ENCODE measurements at places on chromosomes 16 and 17.
A peak's percentile ranks its signal among the peaks of the same experiment; 100 is the strongest.

DNA sequence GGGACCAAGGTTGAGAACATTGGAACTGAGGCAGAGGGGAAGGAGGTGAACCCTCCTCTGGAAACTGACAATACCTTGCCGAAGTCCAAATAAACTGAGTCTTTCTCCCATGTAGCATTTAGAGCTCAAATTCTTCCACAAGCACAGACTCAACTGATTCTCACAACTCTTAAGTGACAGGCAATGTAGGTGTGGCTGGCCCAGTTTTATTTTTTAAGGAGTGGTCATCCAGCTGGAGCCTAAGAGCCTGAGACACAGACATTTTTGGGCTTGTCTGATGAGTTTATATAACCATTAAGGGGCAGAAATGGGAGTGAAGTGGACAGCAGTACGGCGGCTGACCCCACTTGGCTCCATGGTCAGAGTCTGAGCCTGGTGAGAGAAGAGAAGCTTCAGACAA is 10.8 kb downstream of the RCVRN start:
- DNase-seq: no peak

GRCh38 chr17:10268005-10268404 is 69.6 kb upstream of the GAS7 start:
- no peak for DNase-seq

- no peak for DNase-seq
These were observed 20.2 kb downstream of the CDK5RAP3 start for GRCh38 chr17:47990962-47991731.

- DNase-seq: no peak
These were observed 849 bp upstream of the SOX15 start for GRCh38 chr17:7590743-7591142.

GRCh38 chr16:711548-712320 is 3.2 kb upstream of the METRN start:
- peak; percentile 44 for DNase-seq

DNA sequence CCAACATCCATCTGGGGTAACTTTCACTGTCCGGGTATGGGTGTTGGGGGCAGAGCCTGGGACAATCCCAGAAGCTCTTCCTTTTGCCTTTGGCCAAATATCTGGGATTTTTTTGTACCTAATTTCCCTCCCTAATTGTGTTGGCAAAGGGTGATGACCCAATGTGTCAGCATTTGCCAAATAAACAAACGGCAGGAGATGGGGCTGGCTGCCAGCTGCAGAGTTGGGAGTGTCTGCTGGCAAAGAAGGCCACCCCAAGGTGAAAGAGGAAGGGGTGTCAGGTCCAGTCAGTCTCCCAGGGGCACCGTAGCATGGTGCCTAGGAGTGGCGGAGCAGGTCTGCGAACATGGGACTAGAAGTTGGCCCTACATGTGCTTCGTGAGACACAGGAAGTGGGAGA is 73.0 kb downstream of the SLC6A2 start:
- DNase-seq: no peak

GRCh38 chr17:15510361-15510760 is 42.9 kb upstream of the CDRT4 start:
- no peak for DNase-seq

GRCh38 chr16:57536306-57537193 is at the start of gene CCDC102A:
TSS of gene CCDC102A (minus strand) at chr16:57536571. CDS start at chr16:57529177, 7,394 bp downstream.
- no peak for DNase-seq

DNA sequence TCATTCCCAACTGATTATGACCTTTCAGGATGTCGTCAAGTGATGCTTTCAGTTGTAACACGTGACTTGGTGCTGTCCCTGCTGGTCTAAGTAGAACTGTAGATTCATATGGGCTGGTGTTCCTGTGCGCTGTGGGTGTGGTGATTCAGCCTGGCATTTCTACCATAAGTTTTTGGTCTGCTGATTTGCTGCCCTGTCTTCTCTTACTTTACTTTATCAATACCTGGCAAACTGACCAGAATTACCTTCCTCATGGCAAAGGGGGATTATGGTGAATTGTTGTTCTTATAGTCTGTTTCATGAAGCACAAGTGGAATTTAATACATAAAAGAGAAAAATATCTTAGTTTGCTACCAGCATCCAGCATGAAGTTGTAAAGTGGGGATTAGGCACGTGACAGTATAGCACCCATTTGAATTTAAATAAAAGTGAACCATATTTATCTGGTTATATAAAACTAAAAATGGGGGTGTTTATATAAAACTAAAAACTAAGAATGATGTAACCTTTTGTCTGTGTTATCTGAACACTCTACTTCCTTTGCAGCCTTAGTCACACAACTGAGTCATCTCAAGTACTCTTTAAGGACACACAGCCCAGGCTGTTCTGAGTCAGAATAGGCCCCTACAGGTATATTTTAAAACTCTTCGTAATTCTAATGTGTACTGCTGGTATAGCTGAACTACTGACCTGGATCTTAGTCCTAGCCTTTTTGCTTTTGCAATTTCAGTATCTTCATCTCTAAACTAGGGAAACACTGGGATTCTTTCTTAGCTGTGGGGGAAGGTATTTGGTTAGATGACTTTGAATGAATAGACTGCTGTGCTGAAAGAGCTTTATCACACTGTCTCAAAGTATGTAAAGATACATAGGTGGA is 28.3 kb downstream of the TTC19 start:
- DNase-seq: no peak

GRCh38 chr17:57455063-57455914 is 199.0 kb downstream of the MSI2 start:
- DNase-seq: no peak

GRCh38 chr17:58706351-58707140 is 14.1 kb downstream of the RAD51C start:
- DNase-seq: no peak

DNA sequence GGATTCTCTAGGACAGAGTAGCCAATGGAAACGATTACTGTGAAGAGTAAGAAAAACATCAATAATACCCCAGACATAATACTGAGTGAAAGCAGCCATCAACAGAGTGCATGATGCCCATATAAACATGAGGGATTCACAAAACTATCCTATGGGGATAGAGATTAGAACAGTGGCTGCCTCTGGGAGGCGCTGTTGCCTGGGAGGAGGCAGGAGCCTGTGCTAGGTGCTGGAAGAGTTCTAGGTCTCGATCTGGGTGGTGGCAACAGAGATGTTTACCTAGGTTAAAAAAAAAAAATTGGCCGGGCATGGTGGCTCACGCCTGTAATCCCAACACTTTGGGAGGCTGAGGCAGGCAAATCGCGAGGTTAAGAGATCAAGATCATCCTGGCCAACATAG is 7.9 kb downstream of the FA2H start:
- DNase-seq: no peak
